ENCODE measurements at places on chromosomes 11 and 22. TPM values are rescaled to one million over a fixed set of nuclear protein-coding genes. Genes with fewer than 3 reads are reported as not detected.

Gene C11orf91
- polyA plus RNA-seq: not detected

Gene C11orf98
- polyA plus RNA-seq: 51.7 TPM

Gene TESMIN
- 16.3 TPM for polyA plus RNA-seq

DNA sequence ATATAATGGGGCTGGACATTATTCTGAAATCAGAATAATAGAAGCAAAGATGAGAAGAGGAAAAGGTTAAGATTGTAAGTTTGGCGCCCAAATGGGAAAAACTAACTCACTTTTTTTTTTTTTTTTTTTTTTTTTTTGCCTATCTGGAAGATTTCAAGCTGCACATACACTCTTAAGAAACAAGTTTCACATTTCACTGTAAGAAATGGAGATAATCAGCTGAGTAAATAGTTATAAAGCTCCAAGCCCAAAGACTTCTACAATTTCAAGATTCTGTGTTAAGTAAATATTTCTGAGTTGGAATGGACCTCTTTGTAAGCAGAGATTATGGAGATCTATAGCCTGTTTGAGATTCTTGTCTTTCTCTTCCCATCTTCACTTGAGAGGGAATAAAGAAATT lies 140.0 kb downstream of the SLC17A6 start:
- DNase-seq: no peak

GRCh38 chr11:47863189-47863897 lies 15.2 kb upstream of the NUP160 start:
- DNase-seq: no peak

- no peak for DNase-seq
These were observed 115.5 kb upstream of the DDI1 start for GRCh38 chr11:103920933-103921332.

GRCh38 chr11:63639199-63639832 lies 25.1 kb upstream of the PLAAT3 start:
- no peak for DNase-seq

- DNase-seq: no peak
These were observed 34.6 kb upstream of the SC5D start for GRCh38 chr11:121257976-121258375.
